Endothelial cell (in vitro differentiated cells): ENCODE measurements at places on chromosomes 12 and 14.

- DNase-seq = no peak
These were observed 68.3 kb downstream of the SCARB1 start for GRCh38 chr12:124795081-124795948.

- DNase-seq = no peak
These were observed 141.0 kb upstream of the OVCH1 start for GRCh38 chr12:29638528-29638927.

DNA sequence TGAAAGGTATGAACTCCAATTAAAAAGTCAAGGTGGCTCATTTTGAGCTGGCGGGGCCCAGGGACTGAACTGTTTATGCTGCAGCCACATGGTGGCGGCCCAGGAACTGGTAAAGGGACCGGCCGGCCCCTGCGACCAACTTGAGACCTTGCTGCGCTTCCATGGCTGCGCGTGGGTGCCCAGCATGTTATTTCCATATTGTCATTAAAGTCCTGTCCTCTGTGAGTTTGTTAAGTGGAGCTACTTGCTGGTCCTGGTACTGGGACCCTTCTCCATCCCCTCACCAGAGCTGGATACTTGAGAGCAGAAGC is 62.3 kb downstream of the BEGAIN start:
- DNase-seq = peak; percentile 70

- DNase-seq = no peak
These were observed 233.2 kb downstream of the RBM19 start for GRCh38 chr12:113732916-113733315.

DNA sequence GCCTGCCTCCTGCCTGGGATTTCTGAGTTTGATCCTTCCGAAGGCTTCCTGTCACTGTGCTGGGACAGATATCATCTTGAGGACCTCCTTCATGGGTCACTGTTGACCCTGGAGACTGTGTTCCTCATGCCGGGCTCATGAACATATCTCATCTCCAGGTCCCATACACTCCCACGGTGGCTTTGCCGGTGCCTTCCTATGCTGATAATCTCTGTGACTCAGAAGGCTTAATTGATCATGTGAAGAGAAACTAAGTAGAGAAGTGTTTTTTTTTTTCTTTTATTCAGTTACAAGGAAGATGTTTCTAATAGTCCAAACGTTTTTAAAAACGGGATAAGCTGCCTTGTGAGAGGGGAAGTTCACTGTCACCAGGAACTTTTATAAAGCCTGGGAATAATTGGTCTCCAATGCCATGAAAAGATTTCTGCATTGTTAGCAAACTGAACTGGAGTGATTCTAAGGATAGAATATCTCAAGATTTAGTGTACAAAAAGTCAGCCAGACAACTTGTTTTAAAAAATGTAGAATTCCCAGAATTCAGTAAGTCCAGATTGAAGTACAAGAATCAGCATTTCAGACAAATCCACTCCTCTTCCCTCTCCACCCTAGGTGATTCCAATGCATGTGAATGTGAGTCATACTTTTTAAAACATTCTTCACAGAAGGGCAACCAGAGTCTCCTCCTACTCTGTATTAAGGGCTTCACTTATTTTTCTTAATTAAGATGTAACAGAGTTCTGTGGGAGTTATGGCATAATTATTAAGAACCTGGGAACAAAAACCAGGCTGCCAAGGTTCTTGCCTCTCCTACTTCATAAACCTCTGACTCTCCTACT is 139.8 kb upstream of the LGR5 start:
- no peak for DNase-seq

DNA sequence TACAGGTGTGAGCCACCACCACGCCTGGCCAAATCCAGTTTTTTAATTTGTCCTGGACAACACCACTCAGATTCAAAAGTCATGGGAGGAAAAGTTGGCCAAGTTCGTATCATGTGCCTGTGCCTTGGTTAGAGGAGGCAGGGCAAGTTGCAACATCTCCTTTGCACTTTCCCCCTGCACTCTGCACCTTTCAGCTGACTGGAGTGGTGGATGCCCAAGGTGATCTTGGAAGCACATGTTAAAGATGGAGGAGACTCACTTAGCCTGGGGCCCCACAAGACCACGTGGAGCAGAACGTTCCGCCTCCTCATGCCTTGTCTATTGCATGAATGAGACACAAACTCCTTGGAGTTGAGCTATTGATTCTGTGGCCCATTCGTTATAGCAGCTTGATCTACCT is 82.1 kb upstream of the FZD10 start:
- DNase-seq = no peak

- no peak for DNase-seq
These were observed 30.7 kb upstream of the STXBP6 start for GRCh38 chr14:25080682-25081081.

- no peak for DNase-seq
These were observed 23.8 kb downstream of the ZFYVE21 start for GRCh38 chr14:103739466-103739792.

GRCh38 chr14:93847473-93847872 is 59.2 kb upstream of the PRIMA1 start:
- no peak for DNase-seq

DNA sequence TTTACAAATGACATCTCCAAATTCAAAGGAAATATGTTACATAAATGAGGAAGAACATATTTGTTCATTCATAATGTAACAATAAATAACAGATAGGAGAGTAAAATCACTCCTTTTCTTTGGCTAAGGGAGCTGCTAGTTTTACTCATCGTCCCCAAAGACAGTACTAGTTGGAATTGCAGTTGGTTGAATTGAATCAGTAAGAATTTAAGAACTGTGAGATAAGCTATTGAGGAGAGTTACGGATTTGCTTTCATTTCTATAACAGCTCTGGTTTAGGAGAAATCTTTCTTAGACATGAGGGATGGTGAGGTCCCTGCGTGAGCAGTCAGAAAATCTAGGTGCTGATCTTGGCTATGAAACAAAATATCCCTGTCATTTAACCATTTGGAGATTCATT is 402.8 kb downstream of the AEBP2 start:
- DNase-seq = no peak

GRCh38 chr12:9971181-9971580 is at the start of gene CLEC12A:
TSS of gene CLEC12A (plus strand) at chr12:9971409. CDS start at chr12:9971597, 188 bp downstream.
- DNase-seq = no peak

- no peak for DNase-seq
These were observed 13.3 kb downstream of the CPM start for GRCh38 chr12:68919581-68920239.

DNA sequence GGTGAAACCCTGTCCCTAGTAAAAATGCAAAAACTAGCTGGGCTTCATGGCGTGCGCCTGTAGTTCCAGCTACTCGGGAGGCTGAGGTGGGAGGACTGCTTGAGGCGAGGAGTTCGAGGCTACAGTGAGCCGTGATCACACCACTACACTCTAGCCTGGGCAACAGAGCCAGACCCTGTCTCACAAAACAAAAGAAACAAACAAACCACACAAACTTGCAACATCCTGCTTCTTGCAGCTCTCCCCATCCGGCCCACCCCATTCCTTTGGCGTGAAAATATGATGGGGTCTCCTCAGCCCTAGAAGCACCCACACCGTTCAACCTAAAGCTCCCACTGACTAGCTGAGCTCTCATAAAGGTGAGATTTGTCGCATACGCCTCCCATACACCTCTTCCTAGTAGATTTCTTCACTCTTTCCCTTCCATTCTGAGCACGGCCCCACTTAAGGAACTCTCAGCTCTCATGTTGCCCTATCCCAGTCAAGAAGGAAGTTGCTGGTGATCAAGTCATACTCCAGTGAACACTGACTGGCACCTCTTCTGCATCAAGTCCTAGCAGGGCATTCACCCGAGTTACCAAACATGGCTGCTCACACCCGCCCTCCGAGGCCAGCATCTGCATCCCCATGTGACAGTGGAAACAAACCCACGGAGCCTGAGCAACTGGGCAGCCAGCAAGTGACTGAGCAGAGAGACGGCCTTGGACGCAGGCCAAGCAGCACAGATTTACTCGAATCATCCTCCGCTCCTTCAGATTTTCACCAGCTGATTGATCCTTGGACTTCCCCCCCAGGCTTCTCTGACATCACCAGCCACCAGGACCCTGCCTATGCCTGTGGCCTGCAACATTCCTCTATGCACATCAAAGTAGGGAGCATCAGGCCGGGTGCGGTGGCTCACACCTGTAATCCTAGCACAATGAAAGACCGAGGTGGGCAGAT is 18.9 kb upstream of the CD27 start:
- DNase-seq = no peak

DNA sequence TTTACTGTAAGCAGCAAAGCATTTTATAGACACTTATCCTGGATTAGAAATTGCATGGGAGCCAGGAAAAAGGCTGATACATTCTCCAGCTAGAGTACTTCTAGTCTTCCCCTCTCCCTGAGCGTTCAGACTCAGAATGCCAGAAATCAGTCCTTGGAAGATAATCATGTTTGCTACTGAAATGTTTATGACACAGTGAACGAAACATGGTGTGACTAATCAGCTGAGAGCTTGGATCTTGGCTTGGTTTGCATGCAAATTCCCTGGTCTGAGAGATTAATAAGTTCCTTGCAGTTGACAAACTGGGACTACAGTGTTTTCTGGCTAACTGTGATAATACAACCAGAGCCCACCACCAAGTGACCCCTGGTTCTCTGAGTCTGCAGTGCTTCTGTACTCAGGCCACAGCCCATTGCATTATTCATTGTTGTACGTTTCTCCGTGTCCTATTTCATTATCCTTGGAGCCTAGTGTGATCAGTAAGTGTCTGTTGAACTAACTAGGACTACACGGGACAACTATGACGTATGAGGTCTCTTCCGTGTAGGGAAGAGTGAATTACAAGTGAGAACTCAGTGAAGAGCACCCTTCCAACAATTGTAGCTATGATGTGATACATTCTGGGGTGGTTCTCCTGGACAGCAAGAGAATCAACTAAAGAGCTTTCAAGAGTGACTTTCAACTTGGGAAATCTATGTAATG is 34.6 kb upstream of the EVL start:
- no peak for DNase-seq

- no peak for DNase-seq
These were observed 36.0 kb upstream of the FAR2 start for GRCh38 chr12:29113101-29113500.

DNA sequence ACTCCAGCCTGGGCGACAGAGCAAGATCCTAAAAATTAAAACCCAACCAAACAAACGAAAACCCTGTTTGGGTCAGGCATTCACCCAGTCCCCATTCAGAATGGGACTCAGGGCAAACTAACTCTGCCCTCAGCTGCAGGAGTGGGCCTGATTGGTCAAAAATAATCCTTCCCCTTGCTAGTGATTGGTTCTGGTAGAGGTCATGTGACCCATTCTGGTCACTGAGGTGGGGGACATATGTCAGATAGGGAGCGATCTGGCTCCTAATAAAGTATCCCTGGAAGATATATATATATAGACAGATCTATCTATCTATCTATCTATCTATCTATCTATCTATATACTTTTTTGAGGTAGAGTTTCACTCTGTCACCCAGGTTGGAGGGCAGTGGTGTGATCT is 29.5 kb upstream of the MED13L start:
- no peak for DNase-seq

- DNase-seq = no peak
These were observed 317.6 kb downstream of the SOX5 start for GRCh38 chr12:23631786-23632377.

GRCh38 chr14:83196236-83196635 is 1662.6 kb upstream of the SEL1L start:
- DNase-seq = no peak

DNA sequence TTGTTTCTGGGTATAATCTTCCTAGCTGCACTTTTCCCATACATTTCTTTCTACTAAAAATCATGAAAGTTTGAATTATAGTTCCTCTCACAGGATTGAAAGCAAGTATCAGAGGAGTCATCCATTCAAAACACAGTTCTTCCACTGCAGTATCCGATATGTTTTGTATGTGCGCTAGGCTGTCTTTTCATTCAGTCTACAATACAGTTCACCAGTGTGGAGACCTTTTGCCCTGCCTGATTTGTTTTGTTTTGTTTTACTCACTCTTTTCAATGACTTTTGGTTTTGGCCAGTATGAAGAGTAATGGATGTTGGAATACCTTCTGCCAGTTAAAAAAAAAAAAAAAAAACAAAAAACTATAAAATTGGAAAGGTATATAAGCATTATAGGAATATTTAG is 91.4 kb downstream of the FGD4 start:
- no peak for DNase-seq

- no peak for DNase-seq
These were observed 72.9 kb downstream of the FRMD6 start for GRCh38 chr14:51724650-51725049.

- DNase-seq = no peak
These were observed 57.4 kb upstream of the PPP2R5C start for GRCh38 chr14:101704140-101704539.

GRCh38 chr12:1881936-1882335 is 36.5 kb downstream of the CACNA2D4 start:
- DNase-seq = no peak

DNA sequence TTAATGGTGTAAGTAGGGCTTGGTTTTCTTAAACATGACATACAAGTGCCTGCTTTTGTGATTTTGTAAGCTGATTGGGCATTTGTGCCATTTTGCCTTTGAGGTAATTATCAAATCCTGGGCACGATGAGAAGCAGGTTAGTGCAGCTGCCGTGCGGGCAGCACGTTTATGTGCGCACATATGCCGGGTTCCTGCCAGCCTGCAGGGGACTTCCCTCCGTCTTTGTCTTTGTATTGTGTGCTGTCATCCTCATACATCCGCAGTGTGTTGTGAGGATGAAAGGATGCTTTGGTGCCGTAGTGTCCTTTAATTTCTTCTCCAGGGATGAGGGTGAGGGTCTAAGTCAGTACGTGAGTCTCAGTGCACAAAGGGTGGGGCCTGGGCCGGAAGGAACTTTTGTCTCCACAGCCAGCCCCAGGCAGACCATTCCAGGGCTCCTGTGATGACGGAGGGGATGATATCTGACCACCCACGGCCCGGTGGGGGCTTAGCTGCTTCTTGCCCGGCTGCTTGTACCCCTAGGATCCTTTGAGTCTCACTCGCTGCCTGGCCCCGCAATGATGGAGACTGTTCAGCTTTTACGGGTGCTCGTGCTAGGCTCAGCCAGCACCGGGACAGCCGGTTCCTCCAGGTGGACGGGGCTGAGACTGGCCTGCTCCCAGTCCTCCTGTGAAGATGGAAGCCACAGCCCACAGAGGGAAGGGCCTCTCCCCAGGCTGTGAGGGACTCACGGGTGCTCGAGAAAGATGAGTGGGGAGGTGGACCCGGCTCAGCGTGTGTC is 54.6 kb downstream of the ADGRD1 start:
- no peak for DNase-seq

- DNase-seq = no peak
These were observed 22.7 kb downstream of the CLMN start for GRCh38 chr14:95296966-95297365.

DNA sequence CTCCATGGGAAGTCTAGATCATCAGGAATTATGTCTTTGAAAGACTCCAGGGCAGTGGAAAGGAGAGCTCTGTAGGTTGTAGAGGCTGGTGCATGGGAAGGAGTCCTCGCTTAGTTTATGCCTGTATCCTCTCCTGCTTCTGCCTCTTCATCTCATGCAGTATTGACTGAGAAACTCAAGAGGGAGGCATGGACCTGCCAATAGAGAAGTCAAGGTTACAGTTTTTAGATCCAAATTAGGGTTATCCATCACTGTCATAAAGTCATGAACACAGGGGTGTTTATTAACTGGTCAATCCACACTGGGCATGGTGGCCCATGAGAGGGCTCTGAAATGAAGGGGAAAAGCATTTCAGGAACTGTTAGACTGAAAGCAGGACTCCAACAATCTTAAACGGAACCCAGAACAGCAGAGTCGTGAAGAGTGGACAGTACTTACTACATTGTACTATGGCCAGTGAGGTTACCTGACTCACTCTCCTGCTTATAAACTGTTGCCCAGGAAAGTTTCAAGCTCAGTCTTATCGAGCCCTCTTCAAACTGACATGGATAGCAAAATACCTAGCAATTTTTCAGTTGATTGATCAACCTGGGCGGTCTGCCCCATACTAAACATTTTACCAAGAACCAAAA is 30.1 kb upstream of the DHRS7 start:
- no peak for DNase-seq
